Transverse colon (tissue), 4 donors: ENCODE measurements at places on chromosomes 5 and 9. TPM values are rescaled to one million over a fixed set of nuclear protein-coding genes. Genes with fewer than 3 reads are reported as not detected.
A peak's percentile ranks its signal among the peaks of the same experiment; 100 is the strongest.

Gene UGT3A2
- not detected for total RNA-seq

Gene SPATA31E1
- total RNA-seq = not detected

Gene KIF3A
- 2.6 TPM for total RNA-seq

Gene FBP1
- 21.3 TPM for total RNA-seq

Gene ADCY2
- 1.4 TPM for total RNA-seq

Gene DMRT2
- 1.8 TPM for total RNA-seq

Gene SHISAL2B
- not detected for total RNA-seq

Gene C9orf57
- total RNA-seq = not detected

GRCh38 chr5:72767289-72768010 is 49.0 kb upstream of the TNPO1 start:
- no peak for DNase-seq

DNA sequence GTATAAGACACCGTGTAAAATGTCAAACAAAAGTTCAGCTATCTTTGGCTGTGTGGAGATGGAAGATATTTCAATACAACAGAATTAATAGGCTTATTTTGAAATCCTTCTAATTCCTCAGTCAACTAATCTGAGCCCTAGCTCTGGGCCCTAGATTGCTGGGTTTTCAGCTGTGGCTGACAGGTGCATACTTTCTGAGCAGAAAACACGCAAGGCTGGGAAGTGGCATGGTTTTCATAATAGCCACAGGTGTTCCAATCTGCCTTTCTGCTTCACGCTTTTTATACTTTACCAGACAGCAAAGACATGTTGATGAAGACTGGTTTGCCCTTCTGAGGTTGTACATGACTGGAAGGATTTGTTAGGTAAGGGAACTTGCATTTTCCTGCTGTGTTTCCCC is 20.7 kb upstream of the XPA start:
- DNase-seq = no peak

GRCh38 chr5:178335302-178336030 is 102.9 kb upstream of the PHYKPL start:
- DNase-seq = no peak

GRCh38 chr5:135029477-135030122 is 4.4 kb downstream of the PITX1 start:
- no peak for DNase-seq

- DNase-seq = no peak
Measured at GRCh38 chr9:109213285-109214121, 46.5 kb upstream of the FRRS1L start.

DNA sequence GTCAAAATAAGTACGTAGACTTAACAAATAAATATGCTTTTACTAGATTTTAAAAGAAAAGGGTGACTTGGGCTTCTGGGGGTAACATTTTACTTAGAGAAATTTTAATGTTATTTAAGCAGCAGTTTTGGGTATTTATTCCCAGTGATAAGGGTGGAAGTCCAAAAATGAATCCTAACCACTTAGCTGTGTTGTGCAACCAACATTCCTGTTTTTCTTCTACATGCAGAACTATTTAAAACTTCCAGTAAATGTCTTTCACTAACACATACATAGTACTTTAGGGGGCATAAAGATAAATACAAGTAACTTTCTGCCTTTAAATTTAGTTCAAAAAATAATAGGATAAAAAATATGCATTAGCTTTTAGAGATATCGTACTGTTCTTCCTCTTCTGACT is 436.7 kb downstream of the CTNND2 start:
- DNase-seq = no peak

- DNase-seq = no peak
Measured at GRCh38 chr9:21286659-21287058, 18.5 kb downstream of the IFNA5 start.

DNA sequence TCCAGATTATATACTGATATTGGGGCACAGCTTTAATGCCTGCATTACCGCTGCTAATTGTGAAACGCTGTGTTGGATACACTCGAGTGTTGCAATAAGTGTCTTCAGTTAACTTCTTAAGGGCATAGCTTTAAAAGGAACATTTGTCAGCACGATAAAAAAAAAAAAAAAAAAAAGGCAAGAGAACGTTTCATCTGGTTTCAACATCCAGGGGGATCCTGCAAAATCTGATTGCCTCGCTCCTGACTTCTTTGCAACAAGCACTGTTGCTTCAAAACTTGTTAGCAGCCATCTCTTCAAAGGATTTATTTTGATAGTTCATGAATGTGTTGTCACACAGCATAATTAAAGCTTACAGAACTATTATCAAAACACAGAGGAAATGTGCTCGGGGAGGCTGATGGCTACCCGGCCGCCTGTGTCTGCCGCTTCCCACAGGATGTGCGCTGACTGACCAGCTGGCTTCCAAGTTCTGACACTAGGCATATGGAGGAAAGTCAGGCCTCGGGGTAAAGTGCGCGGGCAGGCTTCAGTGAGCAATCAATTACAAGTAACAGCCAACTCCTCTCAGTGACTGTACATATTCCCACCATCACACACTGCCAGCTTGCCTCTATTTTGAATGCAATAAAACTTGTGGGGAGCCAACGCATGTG is 77.7 kb downstream of the EBF1 start:
- DNase-seq = no peak

GRCh38 chr9:20095430-20096092 is 306.7 kb upstream of the SLC24A2 start:
- no peak for DNase-seq

GRCh38 chr5:38467353-38468040 is 88.9 kb downstream of the LIFR start:
- no peak for DNase-seq

DNA sequence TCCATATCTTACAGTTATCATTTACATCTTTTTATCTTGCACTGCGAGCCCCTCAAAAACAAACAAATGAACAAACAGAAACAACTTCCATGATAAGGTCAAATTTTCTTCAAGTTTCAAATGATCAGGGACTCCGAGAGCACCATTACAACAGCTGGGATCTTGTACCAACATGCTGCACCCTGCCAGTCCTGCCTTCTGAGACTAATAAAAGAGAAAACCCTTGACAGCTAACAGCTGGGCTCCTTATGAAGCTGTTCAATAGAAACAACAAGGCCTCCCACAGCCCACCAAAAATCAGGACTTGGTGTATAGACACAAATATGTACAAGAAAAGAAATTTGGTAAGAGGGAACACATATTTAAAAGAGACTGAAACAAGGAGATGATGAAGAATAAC is 985.3 kb upstream of the DMAC1 start:
- no peak for DNase-seq

GRCh38 chr5:147303976-147304375 is 69.2 kb downstream of the STK32A start:
- no peak for DNase-seq

GRCh38 chr5:112205846-112206245 is 213.2 kb downstream of the EPB41L4A start:
- DNase-seq = no peak

DNA sequence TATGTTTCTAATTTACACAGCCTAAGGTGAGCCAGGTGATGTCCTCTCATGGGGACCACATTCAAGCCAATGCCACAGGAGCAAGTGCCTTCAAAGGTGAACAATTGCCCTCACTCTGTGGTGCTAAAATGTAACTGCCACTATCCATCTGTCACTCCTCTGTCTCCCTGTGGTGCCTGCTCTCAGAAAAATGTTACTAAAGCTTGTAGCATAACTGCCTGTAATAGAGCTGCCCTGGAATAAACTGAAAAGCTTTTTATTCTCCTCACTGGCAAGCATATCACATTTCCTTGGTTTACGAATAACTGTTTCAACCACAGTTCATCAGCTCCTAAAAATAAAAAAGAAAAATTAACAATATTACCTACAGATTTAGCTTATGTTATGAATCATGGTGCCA is 142.4 kb downstream of the ST8SIA4 start:
- DNase-seq = no peak

DNA sequence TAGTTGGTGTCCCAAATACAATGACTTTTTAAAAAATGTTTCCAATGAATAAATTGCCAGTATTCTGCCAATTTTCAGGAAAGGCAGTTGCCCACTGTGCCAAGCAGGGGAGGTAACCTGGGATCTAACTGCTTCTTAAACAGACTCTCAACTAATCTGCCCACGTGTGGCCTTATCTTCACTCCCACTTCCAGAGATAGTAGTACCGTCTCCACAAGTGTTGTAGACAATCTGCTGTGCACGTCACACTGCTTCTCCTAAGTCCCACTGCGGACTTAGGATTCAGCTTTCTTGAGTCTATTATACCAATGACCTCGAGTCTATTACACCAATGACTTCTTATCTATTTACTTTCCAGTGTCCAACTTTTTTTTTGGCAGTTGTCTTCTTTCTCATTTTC is 21.2 kb downstream of the POU4F3 start:
- DNase-seq = no peak

- no peak for DNase-seq
Measured at GRCh38 chr5:170297589-170298462, at the start of gene LCP2. LCP2 (minus strand) TSS chr5:170297777; CDS start chr5:170297611, 166 bp downstream.

DNA sequence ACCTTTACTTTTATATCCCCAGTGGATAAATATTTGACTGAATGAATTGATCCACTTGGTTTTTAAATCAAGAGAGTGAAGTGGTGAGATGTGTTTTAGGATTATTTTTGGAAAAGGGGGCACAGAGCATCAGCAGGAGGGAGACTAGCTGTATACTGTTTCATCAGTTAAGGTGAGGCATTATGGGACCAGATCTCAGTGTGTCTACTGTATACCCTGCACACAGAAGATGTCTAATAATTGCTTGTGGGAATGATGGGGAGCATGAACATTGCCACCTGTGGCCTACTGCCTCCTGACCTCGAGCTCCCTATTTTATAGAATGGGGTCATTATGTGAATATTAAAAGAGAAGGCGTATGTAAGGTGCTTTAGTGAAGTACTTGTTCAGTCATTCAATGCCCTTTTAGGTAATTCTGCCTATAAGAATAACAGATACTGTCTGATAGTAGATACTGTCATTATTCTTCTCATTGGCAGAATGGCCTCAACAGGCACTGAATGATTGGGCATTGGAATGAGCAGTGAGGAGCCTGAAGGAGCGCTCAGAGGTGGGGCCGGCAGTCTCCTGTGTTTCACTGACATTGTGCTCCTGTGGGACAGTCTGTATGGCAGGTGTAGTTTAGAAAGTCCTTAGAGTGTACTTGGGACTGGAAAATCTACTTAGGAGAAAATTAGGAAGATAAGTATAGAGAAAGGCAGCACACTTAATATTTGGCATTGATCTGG is 47.4 kb upstream of the FAM120AOS start:
- no peak for DNase-seq

GRCh38 chr9:132543960-132544359 is 38.4 kb upstream of the BARHL1 start:
- DNase-seq = no peak

DNA sequence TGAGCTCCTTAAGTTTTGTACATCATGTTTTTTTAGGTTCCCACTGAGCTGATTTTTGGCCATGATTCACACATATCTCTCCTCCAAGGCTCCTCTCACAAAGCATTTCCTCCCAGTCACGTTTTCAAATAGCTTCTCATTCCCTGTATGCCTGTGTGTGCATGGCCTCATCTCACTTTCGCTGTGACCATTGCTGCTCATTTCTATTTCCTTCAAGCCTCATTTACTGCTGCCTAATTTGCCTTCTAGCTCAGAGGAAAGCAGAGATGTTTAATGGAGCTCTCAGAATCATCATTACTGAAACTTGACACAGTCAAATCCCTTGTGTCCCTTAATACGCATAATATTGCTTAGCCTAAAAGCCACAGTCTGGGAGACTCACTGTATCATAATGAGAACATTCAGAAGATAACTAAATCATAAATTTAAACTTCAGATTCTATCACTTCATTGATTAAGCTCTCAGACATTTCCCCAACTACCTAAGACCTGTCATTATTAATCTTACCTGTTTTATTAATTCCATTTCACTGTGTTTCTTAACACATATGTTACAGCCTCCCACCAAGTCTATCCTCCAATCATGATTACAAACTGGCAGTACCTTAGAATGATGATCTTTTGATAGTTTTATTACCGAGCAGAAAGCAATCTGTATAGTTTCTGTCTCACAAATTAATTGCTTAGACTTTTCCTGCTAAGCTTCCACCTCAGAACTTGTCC is 278.3 kb upstream of the PTGER4 start:
- DNase-seq = no peak

- peak; percentile 73 for DNase-seq
Measured at GRCh38 chr9:137454597-137455358, 4.4 kb downstream of the NSMF start.

- no peak for DNase-seq
Measured at GRCh38 chr5:174953871-174954270, 229.5 kb downstream of the MSX2 start.
